ENCODE measurements at places on chromosomes 7 and 10. TPM values are rescaled to one million over a fixed set of nuclear protein-coding genes. Genes with fewer than 3 reads are reported as not detected.

MET gene
- total RNA-seq, result 63.3 TPM

ST8SIA6 gene
- 0.72 TPM for total RNA-seq

CALHM1 gene
- not detected for total RNA-seq

TAS2R3 gene
- 1.2 TPM for total RNA-seq

EMX2 gene
- under 0.01 TPM for total RNA-seq
